ENCODE measurements at places on chromosomes 11 and 22. TPM values are rescaled to one million over a fixed set of nuclear protein-coding genes. Genes with fewer than 3 reads are reported as not detected.

GRCh38 chr11:118608360-118609227 is 1.2 kb downstream of the PHLDB1 start:
- peak; percentile 56 for ATAC-seq

DNA sequence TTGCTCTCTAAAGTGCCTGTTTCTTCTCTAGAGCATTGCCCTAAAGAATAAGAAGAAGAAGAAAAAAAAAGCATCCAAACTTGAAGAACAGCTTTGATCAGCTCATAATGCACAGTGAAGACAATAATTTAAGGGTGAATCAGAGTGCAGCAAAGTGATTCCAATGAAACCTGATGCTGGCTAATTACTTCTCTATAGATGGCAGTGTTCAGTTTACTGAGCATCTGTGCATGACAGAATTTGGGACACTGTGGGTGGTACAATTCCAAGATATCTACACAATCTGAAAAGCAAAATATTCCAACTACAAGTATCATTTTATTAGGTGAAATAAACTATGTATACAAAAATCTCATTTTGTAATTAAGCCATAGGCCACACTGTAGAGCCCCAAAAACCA is 450.5 kb upstream of the CCDC90B start:
- ATAC-seq = no peak

OR8H1 gene
- total RNA-seq = not detected

NRIP3 gene
- 0.80 TPM for total RNA-seq

FGF19 gene
- total RNA-seq = not detected
